Sigmoid colon (tissue), 7 donors: ENCODE measurements at places on chromosomes 7 and 10. TPM values are rescaled to one million over a fixed set of nuclear protein-coding genes. Genes with fewer than 3 reads are reported as not detected.

The CCDC186 gene
- total RNA-seq = 27.1 TPM

The KCND2 gene
- total RNA-seq = 1.4 TPM

The ANKRD61 gene
- total RNA-seq = not detected

The EPHA1 gene
- total RNA-seq = not detected

The HOXA7 gene
- 6.7 TPM for total RNA-seq

The SEMA4G gene
- total RNA-seq = 2.2 TPM

DNA sequence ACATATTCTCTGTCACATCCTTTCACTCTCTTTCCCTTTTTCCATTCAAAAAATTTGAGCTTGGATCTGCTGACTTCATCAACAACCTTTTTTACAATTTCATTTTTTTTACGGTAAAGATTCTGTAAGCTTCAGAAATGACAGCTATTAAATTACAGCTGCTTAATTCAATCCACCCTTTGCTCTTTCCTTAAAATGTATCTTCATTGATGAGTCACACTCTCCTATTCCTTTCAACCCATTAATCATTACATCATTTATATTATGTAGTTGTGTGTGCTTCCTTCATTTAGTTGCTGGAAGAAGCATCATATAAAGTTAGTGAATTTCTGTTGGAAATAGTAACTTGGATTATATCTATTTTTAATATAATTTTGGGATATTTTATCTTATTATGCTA is 67.1 kb upstream of the MAGI2 start:
- no peaks in the 10 kb centered on the region for H3K4me1 ChIP-seq
- H3K27me3 ChIP-seq = no peaks in the 10 kb centered on the region
- no peak for DNase-seq
- no peak overlapping the region for H3K4me3 ChIP-seq
- H3K27ac ChIP-seq = no peak overlapping the region

- H3K4me3 ChIP-seq = no peak overlapping the region
- H3K4me1 ChIP-seq = no peaks in the 10 kb centered on the region
- no peaks in the 10 kb centered on the region for H3K36me3 ChIP-seq
Observed at GRCh38 chr7:24851786-24852185, 94.5 kb upstream of the GSDME start.

DNA sequence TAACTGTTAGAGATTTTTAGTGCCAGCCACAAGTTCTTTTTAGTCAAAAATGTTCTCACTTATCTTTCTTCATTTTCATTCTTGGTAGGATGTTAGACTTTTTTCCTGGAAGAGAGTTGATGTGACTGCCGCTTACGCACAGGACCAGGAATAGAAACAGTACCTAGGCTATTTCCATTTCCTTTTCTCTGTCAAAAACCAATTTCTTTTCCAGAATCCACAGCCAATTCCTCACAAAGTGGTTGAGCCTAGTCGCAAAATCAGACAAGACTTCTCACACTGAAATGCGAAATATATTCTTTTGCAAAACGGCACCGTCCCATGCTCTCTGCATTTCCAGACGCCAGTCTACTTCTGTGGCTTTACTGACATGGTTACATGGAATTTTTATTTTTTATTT is 394.2 kb downstream of the GALNT17 start:
- H3K27me3 ChIP-seq = no peaks in the 10 kb centered on the region
- no peaks in the 10 kb centered on the region for H3K36me3 ChIP-seq
- H3K27ac ChIP-seq = no peak overlapping the region
- H3K4me1 ChIP-seq = no peaks in the 10 kb centered on the region
- no peak for DNase-seq

DNA sequence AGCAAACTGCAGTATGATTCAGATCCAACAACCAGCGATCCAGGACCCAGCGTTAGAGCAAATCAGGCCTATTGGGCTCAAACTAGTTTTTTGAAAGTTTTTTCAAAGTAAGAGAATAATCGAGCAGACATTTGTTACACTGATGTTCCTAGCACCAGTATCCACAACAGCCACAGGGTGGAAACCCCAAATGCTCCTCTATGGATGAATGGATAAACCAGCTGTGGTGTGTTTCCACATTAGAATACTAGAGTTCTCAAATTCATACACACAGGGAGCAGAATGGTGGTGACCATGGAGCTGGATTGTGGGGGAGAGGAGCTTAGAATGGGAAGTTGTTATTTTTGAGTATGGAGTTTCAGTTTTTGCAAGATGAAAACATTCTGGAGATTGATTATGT is 60.7 kb downstream of the PDIA4 start:
- peaks cover 18% of the 10 kb centered on the region for H3K4me1 ChIP-seq
- no peak overlapping the region for H3K27ac ChIP-seq
- H3K27me3 ChIP-seq = no peaks in the 10 kb centered on the region
- no peak for DNase-seq
- H3K36me3 ChIP-seq = no peaks in the 10 kb centered on the region
- no peak overlapping the region for H3K4me3 ChIP-seq

DNA sequence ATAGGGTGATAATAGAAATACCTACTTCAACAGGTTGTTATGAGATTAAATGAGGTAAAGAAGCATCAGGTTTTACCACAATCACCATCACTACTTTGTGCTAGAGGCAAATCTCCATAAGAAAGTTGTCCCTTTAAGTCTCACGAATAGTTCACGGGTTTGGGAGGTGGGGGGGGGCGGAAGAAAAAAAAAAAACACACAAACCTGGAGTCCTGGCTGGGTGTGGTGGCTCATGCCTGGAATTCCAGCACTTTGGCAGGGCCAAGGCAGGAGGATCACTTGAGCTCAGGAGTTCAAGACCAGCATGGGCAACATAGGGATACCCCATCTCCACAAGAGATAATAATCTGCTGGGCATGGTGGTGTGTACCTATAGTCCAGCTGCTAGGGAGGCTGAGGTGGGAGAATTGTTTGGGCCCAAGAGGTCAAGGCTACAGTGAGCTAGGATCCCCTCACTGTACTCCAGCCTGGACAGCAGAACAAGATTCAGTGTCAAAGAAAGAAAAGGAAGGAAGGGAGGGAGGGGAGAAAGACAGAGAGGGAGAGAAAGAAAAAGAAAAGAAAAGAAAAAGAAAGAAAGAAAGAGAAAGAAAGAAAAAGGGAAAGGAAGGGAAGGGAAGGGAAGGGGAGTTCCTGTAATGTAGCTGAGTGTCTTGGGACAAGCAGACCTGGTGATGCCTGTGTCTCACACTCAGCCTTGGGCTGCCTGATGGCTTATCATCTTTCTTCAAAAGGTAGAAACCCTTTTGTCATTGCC is 231.4 kb downstream of the CREB5 start:
- DNase-seq = no peak
- H3K4me3 ChIP-seq = no peak overlapping the region
- no peaks in the 10 kb centered on the region for H3K27me3 ChIP-seq
- H3K27ac ChIP-seq = no peak overlapping the region
- H3K36me3 ChIP-seq = no peaks in the 10 kb centered on the region
- no peaks in the 10 kb centered on the region for H3K4me1 ChIP-seq

DNA sequence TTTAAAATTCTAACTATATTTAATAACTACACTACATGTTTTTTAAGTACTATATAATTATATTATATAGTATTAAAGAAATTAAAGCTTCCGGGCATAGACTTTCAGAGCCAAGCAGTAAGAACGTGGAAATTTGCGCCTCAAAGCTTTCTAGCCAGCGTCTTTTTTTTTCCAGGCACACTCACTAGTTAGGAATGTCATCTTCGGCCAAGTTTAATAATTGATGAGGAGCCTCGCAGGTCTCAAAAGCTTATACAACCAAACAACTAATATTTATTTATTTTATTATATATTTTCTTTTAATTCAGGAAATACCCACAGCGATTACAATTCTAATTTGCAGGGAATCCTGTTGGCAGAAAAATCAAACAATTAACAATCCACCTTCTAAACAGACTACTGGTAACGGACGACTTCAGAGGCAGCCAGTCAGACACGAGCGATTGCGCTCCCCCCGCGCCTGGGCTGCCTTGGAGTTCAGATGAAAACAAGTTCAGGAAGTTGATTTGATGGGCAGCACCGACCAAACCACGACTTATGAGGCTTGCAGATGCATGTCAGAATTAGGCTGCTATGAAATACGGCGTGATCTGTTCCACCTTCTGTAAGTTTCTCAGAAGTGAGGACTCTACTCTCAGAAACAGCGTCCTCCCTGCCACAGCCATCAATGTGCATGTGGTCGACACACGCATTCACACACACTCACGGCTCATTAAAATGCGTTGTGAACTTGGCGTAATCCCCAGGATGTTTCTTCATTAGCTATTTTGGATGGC is 431.8 kb upstream of the MGMT start:
- H3K4me3 ChIP-seq = no peak overlapping the region
- no peak overlapping the region for H3K27ac ChIP-seq
- H3K27me3 ChIP-seq = no peaks in the 10 kb centered on the region
- no peaks in the 10 kb centered on the region for H3K4me1 ChIP-seq
- no peaks in the 10 kb centered on the region for H3K36me3 ChIP-seq
- no peak for DNase-seq

DNA sequence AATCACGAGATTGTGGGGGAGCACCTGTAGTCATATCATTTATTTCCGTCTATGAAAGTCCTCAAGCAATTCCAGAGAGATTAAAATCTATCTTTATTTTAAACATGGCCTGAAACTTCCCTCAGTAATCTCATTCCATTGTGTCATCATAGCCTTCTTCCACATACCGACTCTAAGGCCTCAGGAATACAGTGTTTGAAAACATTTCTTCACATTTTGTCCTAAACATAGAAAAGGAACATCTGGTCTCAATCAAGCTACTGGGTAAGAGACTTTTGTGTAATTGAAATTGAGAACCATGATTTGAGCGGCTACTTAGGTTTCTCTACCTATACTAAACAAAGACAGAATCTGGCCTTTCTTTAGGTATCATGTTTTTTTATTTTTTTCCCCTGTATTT is 78.0 kb upstream of the ELMO1 start:
- no peaks in the 10 kb centered on the region for H3K36me3 ChIP-seq
- no peak overlapping the region for H3K4me3 ChIP-seq
- no peak overlapping the region for H3K27ac ChIP-seq
- no peaks in the 10 kb centered on the region for H3K4me1 ChIP-seq
- DNase-seq = no peak

- H3K27ac ChIP-seq = no peak overlapping the region
- no peak overlapping the region for H3K4me3 ChIP-seq
- no peaks in the 10 kb centered on the region for H3K36me3 ChIP-seq
- no peak for DNase-seq
Observed at GRCh38 chr10:36717118-36717517, 408.3 kb upstream of the ANKRD30A start.

DNA sequence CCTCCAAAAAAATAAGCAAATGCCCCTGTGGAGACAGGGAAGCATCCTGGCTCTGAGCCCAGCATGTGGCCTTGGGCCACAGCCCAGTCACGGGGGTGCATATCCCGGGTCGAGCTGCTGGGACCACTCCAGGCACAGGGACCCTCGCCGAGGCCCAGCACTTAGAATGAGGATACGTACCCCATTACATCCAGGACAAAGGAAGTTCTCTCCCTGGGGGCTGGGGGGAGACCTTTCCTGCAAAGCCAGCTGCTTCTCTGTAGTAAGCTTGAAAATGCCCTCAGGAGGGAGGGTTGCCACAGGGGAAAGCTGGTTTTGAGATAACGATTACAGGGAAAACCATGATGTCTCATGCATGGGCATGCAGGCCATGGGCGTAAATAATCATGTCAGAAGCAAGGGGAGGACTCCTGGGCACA is 75.5 kb downstream of the HIPK2 start:
- H3K27ac ChIP-seq = no peak overlapping the region
- no peak for DNase-seq
- no peaks in the 10 kb centered on the region for H3K27me3 ChIP-seq
- no peaks in the 10 kb centered on the region for H3K4me1 ChIP-seq
- H3K36me3 ChIP-seq = no peaks in the 10 kb centered on the region
- no peak overlapping the region for H3K4me3 ChIP-seq

DNA sequence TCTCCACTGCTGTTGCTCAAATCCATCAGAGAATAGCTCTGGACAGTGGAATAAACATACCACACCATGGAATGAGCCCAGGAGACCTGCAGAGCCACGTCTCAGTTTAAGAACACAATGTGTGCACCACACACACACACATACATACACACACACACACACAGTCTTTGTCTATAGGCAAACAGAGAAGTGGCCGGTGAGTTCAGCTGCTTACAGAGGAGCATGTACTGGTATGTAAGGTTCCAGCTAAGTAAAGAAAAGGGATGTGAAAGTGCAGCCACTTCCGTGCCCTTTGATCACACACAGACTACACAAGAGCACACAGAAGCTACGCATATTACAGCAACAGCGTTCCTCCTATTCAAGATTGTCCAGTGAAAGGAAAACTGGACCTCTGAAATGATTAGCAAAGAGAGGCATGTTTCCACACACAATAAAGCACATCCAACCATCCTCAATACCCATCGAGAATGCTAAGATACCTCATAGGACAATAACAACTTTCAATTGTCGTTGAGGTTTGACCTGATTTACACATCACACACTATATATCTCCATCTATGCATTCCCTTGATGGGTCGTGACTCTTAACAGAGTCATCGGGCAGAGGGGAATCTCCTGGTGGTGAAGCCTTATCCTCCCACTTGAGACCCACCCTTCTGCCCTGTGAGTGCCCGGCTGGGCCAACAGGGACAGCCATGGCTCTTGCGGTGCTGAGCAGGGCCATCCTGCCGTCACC is 23.6 kb downstream of the SLC35B4 start:
- peak; percentile 65 for DNase-seq
- H3K36me3 ChIP-seq = no peaks in the 10 kb centered on the region
- H3K4me3 ChIP-seq = no peak overlapping the region
- no peak overlapping the region for H3K27ac ChIP-seq
- H3K27me3 ChIP-seq = no peaks in the 10 kb centered on the region
- no peaks in the 10 kb centered on the region for H3K4me1 ChIP-seq

DNA sequence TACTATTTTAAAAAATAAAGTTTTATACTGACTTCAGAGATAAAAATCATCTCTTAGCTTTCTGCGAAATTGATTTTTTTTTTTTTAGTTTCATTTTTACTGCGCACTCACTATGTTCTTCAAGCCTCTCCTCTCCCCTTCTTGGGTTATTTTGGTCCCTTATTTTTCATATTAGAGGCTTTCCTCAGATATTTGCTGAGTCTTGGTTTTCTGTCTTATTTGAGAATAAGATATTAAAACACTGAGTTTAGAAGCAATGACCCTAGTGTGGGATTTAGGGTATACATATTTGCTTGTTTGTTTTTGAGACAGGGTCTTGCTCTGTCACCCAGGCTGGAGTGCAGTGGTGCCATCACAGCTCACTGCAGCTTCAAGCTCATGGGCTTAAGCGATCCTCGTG is 59.9 kb downstream of the SND1 start:
- H3K4me1 ChIP-seq = no peaks in the 10 kb centered on the region
- no peak overlapping the region for H3K4me3 ChIP-seq
- no peaks in the 10 kb centered on the region for H3K27me3 ChIP-seq
- no peak overlapping the region for H3K27ac ChIP-seq

DNA sequence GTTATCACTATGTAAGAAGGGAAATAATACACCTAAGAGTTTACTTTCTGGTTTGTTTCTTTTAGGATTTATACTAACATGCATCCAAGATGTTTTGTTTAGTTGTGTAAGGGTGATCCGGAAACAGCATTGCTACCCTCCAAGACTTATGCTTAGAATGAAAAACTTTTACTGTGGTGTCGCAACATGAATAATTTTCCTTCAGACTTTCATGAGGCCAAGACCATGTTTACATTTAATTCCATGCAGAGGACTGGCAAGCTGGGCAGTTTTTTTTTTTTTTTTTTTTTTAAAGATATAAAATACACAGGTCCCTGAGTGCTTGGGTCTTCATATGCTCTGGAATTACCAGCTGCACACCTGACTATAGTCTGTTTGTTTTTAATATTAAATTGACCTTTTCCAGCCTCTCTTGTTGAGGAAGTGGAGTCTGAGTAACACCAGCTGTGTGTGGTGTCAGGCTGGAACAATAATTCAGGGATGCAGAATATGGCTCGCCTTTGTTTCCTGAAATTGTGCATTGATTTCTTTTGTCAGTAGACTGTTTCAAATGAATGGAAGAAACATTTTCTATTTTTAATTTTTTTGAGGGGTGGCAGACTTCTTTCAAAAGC is 81.7 kb downstream of the ST7 start:
- H3K4me1 ChIP-seq = peaks cover 29% of the 10 kb centered on the region
- H3K27ac ChIP-seq = peak overlapping the region; percentile 52
